ENCODE measurements at places on chromosomes 1 and 21.

DNA sequence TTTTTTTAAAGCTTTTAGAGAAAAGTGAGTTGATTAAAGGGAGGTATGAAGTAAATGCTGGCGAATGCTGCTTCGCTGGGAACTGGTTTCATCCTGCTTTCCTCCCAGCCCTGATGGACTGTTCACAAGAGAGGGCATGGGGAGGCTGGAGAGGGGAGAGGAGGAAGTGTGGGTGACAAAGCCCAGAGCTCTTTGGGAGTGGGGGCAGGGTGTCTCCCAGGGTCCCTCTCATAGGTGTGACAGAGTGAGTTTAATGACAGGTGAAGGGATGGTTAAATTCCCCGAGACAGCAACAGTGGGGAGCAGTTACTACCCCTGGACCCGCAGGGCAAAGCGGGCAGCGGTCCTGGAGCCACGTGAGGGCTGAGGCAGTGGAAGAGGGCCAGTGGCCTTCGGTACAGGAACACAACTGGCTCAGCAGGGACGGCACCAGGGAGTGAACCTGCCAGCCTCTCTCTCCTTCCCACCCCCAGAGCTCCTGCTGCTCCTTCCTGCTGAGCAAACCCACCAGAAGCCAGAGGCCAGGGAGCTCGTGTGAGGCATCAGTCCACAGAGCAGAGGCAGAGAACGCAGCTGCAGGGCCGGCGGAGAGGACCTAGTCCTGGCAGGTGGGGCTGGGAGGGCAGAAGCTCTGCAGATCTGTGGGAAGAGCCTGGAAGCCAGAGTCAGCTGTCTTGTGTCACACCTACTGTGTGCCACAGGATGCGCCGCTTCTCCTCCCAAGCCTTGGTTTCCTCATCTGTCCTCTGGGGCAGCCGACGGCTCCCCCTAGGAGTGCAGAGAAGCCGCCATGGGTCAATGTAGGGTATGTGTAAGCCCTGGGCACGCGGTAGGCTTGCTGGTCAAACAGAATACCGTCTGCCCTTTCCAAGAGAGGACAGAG is 20.9 kb upstream of the LRP8 start:
- no peak for DNase-seq

- no peak for DNase-seq
These were observed 13.7 kb upstream of the ZNF691 start for GRCh38 chr1:42832641-42833240.

DNA sequence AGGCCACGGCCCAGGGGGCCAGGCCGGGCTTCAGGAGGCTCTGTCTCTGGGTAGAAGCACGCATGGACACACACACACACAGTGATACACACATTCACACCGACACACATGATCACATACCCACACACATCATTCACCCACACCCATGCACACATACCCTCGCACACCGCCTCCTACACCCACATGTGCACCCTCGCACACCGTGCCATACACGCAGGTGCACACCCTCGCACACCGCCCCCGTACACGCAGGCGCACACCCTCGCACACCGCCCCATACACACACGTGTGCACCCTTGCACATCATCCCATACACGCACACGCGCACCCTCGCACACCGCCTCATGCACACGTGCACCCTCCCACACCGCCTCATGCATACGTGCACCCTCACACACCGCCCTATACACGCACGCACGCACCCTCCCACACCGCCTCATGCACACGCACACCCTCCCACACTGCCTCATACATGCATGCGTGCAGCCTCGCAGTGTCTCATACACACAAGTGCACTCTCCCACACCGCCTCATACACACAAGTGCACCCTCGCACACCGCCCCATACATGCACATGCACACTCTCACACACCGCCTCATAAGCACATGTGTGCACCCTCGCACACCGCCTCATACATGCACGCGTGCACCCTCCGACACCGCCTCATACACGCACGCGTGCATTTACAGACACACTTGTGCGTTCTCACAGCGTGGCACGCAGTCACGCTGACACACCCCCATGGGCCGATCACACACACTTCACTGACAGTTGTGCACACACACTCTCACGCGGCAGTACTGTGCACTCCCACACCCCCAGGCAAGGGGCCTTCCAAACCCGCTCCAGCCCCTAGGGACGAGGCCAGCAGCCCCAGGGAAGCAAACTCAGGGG is 128.1 kb downstream of the SIK1 start:
- DNase-seq, result no peak

DNA sequence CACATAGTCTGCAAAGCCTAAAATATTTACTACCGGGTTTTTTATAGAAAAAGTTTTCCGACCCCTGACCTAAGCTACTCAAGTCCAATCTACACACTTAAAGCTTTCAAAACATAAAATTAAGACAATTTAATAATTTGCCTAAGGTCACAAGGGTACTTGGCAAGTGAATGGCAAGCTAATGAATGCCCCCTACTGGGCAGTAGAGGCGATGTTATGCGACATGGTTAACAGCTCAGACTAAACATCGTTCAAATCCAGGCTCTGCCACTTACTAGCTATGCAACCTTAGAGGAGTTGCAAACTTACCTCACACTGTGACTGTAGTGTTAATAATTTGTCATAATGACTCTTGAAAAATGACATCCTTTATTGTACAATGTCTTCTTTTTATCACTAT is 317.2 kb upstream of the NFIA start:
- no peak for DNase-seq

- no peak for DNase-seq
These were observed 2.3 kb upstream of the CD55 start for GRCh38 chr1:207319199-207319598.

All from NCI-H1436 (cell line).